ENCODE measurements at places on chromosomes 6 and 20.

DNA sequence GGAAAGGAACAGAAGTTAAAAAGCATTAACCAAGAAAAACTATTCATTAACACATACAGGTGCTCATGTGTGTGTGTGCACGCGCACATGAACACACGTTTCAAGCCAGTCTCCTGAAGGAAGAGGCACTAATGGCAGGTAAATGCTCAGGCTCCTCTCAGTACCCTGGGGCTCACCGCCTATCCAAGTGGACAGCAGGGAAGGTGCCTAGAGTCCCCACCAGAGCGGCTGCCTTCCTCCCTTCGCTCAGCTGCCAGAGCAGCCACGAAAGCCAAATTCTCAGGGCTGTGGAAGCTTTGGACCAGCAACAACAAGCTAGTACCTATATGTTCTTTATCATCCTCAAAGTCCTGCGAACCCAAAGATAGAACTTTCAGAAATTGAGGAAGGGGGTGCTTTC lies 42.6 kb downstream of the PLCG1 start:
- no peak for DNase-seq

GRCh38 chr20:56780266-56780665 lies 151.2 kb downstream of the TFAP2C start:
- no peak for DNase-seq

DNA sequence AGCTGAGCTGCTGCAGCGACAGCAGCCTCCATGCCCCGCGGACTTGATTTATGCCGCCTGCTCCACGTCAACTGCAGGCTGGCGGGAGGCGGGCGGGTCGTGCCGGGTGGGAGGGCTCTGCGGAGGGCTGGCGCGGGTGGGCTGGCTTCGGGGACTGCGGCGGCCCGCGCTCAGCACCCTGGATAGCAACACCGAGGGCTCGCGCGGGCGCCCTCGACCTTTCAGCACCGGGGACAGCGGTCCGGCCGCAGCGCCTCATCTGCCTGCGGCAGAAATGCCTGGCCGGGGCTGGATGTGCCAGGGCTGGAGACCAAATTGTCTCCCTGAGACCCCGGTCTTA lies 792 bp downstream of the SNAP25 start:
- DNase-seq = peak; percentile 30

DNA sequence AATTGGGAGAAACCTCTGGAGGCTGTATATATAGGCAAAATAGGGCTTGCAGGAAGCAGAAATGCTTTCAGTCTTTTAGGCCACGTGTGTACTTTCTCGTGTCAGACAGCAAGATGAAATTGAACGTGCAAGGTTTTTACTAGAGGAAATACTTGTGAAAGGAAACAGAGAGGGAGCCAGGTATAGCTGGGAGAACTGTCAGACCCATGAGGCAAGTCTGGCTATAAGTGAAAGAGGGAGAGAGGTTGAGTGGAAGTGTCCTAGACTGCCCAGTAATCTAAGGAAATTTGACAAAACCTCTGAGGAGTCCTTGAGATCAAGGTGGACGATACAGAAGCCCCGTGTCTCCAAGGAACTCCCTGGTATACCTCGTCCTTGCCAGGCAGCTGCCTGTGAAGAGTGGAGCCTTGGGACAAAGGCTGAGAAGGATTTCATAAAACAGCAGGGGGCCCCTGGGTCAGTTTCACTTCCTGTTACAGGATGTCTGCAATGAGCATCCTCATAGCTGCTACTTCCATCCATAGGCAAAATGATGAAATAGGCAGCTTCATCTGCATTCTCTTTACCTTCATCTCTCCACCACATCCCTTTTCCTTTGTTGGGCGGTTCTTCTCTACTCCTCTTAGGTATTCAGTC lies 114.4 kb upstream of the MAP3K7 start:
- DNase-seq = no peak

DNA sequence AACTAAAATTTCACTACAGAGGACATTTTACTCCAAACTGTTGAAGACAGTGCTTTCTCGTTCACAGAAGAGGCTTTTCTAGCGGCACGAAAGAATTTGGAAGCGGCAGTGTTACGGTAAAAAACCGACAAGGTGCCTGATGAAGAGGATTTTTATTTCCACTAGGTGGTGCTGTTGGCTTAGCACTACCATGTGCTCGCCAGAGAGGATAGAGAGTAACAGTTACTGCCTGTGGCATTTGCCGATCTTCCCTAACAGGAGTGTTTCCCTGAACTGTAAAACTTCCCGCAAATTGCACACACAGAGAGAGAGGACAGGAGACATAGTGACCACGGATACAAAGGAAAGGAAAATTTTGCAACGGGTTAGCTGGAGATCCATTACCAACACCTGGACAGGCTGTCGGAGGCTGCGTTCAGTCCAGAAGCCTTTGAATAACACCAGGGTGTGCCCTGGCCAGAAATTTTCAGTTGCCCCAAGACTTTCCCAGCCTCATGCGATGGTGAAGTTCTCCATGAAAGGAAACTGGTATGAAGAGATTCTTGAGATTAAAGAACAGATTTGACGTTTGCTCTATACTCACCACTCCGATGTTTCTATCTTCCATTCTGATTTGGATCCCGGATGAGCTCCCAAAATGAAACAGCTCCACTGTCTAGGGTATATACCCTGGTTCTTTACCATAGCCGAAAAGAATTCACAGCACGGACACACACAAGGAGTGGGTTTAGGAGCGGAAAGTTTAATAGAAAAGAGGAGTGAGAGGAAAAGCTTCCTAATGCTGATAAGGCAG lies 48.1 kb downstream of the HLA-DPB1 start:
- peak; percentile 24 for DNase-seq

- DNase-seq = no peak
Observed at GRCh38 chr20:57999465-58000111, 228.9 kb downstream of the ANKRD60 start.

DNA sequence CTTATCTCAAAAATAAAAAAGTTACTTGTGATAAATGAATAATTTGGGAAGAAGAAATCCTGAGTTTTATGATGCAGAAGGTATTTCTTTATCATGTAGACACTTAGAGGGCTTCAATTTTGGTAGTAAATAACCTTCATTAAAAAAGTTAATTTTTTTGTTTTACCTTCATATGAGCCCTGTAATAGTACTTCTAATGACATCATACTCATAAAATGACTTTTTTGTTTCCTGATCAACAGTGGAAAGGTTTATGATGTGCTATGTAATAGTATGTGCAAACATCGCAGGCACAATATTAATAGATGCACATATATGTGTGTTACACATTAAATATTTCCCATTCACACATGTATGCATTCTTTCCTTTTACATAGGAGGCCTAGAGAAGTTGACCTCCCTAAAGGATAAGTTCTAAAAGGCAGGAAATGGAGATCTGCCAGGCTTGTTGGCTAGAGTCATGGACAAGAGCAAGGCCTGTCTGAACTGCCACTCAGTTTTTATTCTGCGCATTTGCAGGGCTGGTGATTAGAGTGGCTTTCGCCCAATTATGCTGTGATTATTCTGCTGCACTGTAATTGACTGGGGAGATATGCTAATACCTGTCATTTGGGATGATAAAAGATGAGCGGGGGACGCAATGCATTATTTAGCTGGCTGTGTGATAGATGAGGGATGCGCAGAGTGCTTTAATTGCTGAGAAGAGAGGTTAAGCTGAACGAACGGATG lies 272.6 kb downstream of the TMEM242 start:
- no peak for DNase-seq

DNA sequence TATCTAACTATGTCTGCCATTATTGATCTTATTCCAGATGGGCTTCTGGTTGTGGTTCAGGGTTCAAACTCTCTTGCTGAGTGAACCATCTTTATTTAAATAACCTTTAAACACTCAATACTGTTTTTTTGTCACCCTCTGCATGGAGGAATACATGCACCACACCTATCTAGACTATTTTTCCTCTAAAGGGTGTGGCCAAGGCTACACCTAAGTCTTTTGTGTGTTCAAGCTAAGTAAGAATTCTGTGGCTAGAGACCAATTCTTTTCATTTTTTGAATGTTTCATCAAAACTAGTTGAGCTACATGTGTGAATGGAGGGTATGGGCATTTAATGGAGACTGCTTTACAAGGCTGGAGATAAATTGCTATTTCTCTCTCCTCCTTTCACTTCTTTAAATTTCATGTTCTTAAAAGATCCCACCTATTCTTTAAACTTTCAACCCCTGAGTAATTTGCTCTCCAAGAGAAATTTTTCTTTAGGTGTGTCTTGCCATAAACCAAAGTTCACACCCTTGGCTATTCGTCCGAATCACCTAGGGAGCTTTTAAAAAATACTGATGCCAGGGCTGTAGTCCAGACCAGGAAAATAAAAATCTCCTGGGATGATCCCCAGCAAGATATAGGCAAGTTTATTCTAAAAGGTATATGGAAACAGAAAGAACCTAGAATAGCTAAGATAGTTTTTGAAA lies 24.8 kb upstream of the MBOAT1 start:
- no peak for DNase-seq

DNA sequence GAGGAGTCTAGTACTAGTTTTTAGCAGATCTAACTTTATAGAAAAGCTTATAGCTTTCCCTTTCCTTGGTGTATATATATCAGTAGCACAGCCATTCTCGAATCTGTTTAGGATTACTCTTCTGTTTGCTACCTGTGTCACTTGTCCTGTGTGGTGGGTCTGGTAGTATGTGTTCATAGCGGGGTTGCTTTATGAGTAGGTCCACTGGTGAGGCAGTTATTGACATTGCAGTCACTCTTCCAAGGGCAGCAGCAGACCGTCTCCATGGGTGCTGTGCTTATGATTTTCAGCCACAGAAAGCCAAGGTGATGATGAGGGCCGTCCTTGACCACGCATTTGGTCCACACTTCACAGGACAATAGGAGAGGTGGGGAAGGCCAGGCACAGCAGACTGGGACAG lies 171.5 kb downstream of the CDKAL1 start:
- peak; percentile 35 for DNase-seq

DNA sequence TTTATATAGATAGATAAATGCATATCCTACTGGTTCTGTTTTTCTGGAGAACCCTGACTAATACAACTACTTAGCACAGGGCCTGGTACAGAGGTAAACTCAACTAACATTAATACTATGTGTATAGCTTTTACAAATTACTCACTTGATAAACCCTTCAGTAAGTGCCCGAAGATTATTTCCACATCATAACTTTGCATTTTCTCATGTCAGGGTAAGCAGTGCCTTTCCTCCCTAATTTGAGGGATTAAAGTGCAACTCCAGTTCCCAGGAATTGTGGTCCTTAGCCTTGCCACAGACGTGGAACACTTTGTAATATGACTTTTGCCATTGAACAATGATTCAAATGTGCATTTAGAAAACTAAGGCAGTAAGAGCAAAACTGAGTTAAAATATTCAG lies 147.5 kb upstream of the SMLR1 start:
- no peak for DNase-seq

DNA sequence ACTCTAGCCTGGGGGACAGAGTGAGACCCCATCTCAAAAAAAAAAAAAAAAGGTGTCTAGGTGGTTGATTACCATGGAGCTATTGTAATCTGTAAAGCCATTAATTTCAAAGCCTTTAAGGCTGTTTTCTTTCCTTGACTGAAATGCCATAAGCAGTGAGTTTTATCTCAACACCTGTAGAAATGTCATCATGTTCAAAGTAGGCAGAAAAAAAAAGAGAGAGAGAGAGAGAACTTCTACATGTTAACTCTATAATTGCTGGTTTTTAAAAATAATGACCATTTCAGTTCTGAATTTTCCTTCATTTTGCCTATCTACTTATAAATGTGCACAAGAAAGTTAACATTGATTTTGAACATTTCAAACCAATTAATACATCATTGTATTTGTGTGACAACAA lies 29.7 kb upstream of the POLR1H start:
- no peak for DNase-seq

DNA sequence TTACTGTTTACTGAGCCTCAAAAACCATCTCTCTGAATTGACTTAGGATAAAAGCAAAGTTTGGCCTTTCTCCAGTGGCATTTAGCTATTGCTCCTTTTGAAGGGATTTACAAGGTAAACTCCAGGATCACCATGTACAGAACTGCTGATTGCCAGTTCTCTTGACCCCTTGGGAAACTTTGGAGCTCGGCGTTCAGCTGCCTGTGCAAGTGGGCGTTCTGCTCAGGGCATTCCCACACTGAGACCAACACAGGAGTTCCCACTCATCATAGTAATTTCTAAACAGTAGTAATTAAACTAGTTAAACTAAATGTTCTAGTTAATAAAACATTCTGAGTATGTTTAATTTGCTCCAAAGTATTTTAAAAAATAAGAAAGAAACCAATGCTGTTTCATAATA lies 14.9 kb downstream of the KCNQ5 start:
- DNase-seq = no peak

GRCh38 chr6:156337801-156338200 lies 439.4 kb upstream of the ARID1B start:
- DNase-seq = no peak

- peak; percentile 29 for DNase-seq
Observed at GRCh38 chr20:20450521-20450920, 82.6 kb downstream of the INSM1 start.

GRCh38 chr6:107290491-107290890 lies 168.9 kb downstream of the PDSS2 start:
- no peak for DNase-seq

- no peak for DNase-seq
Observed at GRCh38 chr6:169958510-169958909, 207.1 kb downstream of the ERMARD start.

DNA sequence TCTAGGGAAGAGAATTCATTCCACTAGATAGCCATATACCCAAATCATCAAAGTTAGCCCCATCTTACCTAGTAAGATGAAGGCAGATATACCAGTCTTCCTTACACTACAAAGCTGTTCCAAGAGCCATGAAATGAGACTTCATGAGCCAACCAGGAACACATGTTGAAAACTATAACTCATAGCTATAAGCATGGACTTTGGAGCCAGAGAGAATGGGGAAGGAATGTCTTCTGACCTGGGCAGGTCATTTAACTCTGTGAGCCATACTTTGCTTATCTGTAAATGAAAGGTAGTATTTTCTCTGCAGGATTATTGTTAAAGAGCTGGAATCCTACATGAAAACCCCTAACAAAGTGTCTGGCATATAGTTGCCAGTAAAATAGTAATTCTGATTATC lies 27.3 kb downstream of the ADGRF5 start:
- DNase-seq = no peak

All from NCI-H2029 (cell line).